ENCODE measurements at places on chromosomes 3 and 15. TPM values are rescaled to one million over a fixed set of nuclear protein-coding genes. Genes with fewer than 3 reads are reported as not detected.

- DNase-seq, result no peak
These were observed 63.3 kb upstream of the LRRN1 start for GRCh38 chr3:3735919-3736318.

DNA sequence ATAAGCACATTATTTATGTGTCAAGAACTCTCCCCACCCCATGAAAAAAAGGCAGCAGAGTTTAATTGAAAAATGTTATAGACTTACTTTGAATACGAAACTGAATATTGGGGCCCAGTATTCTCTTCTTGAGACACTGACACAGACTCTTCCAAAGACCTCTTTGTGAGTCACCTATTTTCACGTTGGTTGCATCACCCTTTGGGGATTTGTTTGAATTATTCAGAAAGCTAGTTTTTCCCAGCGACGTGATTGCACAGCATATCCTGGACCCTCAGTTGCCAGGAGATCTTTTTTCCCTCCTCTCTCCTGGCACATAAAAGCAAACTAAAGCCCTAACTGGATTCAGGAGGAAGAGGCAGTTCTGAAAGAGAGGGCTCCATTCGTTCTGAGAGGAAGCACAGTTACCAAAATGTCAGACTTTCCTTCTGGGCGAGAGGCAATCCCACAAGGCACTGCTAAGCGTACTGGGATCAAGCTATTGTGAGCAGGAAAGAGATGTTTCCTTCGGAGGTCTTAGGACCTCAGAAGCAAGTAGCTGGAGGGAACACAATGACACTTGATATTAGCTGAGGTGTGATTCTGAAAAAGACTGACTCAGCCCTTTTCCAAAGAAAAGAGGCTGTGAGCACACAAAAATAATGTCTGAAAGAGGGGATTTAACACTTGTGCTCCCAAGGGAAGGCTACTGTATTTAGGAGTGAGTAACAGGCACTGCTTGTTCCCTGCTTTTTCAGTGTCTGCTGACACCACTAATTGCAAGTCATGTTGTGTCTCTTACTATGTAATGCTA is 65.8 kb upstream of the CADPS start:
- DNase-seq, result peak; percentile 11

Gene ASB14
- total RNA-seq, result not detected

GRCh38 chr15:50670115-50670514 is 16.5 kb downstream of the TRPM7 start:
- DNase-seq, result no peak

DNA sequence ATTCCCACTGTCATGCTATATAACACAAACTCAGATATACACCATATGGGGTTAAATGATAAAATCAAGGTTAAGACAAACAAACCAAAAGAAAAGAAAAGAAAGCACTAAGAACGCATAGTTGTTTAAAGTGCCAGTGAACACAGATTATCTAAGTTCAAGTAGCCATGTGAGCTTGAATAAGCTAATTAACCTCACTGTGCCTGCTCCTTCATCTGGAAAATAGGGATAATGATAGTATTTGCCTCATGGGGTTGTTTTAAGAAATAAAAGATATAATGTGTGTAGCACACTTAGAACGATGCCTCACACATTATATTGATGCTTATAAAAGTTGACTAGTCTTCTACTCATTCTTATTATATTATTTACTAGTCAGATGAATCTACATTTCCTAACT is 72.6 kb upstream of the IL12A start:
- no peak for DNase-seq

DNA sequence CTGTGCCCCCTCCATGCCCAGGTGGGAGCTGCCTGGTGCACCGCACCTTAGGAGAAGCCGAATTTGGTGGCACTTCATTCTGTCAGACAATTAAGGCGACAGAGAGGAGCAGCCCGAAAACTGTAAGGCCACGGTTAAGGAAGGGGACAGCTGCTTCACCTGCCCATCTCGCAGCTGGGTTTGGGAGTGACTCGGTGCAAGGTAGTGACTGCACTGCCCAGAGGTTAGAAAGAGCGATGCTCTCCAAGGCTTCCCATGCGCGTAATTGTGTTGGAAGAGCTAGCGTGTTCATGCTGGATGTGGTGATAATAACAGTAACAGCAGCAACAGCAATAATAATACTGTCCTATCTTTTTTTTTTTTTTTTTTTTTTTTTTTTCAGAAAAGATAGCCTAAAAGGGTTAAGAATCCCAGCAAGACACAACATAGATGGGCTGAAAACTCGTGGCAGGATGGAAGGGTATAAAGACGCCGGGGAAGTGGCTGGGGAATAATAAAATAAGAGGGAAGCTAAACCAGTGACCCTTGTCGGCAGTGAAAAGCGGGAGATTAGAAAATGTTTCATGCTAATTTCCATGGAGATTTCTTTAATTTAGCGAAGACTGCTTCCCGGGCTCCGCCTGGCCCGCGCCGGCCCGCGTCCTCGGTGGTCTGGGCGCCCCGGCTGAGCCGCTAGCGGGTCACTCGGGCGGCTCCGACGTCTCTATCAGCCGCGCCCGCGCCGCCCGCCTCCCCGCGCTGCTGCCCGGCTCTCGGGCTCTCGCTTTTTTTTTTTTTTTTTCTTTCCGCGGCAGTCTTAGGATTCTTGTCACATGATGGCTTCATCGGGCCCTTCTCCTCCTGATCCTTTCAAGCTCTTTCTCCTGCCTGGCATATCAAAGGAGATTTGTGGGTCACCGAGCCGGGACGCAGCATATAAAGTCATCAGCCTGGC is 617.1 kb downstream of the NR2F2 start:
- no peak for DNase-seq

Gene FEZF2
- total RNA-seq, result not detected

GRCh38 chr3:133730993-133731392 is 15.2 kb upstream of the TF start:
- DNase-seq, result no peak

DNA sequence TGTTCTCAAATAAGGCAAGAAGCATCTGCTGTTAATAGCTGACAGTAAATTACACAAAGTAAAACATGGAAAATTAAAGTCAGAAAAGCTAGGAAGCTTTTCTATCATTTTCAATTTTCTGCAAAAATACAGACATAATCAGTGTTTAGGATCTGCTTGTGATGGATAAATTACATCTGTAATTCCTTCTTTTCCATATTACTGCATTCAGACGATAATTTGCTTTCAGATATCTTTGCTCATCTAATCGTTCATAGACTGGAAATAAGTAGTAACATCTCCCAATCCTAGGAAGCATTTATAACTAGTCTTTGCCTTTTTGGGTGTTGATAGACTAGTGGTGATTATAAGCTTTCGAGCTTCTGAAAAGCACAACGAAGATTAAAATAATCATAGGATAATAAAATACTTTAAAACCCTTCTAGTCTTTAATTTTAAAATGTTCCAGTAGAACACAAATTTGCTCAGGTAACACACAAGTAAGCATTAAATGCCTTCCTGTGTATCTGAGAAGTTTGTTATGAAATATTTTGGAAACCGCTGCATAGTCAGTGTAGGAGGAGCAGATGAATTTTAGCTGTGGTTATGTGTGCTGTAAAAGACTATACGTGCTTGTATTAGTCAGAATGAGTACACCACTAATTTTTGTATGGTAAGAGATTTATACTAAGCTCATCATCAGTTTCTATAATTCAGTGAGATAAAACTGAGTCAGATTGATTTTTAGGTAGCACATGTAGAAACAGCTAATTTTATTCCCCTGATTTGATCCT is 41.0 kb downstream of the MBNL1 start:
- peak; percentile 69 for DNase-seq

GRCh38 chr3:157542711-157543500 is 39.7 kb upstream of the VEPH1 start:
- peak; percentile 86 for DNase-seq

Gene PODXL2
- 4.3 TPM for total RNA-seq

- no peak for DNase-seq
These were observed 613.4 kb downstream of the FOXP1 start for GRCh38 chr3:70970171-70970570.

Gene ACTR8
- total RNA-seq, result 38.5 TPM

- DNase-seq, result no peak
These were observed 132.9 kb downstream of the C3orf38 start for GRCh38 chr3:88282528-88283241.

Gene FBXO40
- total RNA-seq, result not detected

Gene PLA2G4E
- not detected for total RNA-seq

DNA sequence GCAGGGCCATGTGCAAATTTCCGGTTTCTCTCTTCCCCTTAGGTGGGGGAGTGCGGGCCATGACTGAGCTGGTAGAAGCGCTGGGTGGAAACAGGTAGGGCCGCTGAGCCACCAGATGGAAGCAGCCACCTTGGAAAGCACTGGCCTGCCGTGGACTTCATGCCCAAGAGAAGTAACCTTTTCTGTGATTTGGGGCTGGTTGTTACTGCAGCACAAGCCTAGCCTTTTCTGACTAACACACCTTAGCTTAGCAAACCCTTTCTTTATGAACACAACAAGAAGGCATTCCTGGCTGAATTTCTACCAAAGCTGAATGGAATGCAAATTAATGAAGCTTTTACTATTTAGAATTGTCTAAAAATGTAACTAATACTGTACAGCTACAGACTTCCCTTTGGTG is 149.6 kb upstream of the UBE2E1 start:
- no peak for DNase-seq
